Thoracic aorta (tissue), 2 donors: ENCODE measurements at places on chromosomes 3 and 15.

DNA sequence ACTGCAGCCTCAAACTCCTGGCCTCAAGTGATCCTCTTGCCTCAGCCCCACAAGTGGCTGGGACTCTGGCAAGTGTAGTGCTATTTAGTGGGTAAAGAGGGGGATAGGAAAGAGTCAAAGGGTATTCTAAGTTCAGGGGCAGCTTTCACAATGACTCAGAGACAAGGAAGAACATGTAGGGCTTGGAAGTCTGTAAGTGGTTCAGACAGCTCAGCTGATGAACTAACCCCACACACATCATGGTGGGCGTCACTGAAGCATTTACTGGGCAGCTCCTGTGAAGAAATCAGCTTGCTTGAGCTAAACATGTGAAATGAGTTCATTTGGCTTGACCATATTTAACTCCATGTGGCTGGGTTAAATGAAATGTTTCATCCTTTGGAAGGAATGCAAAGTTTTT, 34.6 kb upstream of the THSD4 start:
- H3K27me3 ChIP-seq, result no peaks in the 10 kb centered on the region
- no peak for DNase-seq
- no peak overlapping the region for H3K4me3 ChIP-seq
- H3K27ac ChIP-seq, result peak overlapping the region; percentile 95
- H3K36me3 ChIP-seq, result no peaks in the 10 kb centered on the region
- peaks cover 58% of the 10 kb centered on the region for H3K4me1 ChIP-seq

- no peaks in the 10 kb centered on the region for H3K36me3 ChIP-seq
- H3K27ac ChIP-seq, result no peak overlapping the region
- H3K4me3 ChIP-seq, result no peak overlapping the region
- H3K4me1 ChIP-seq, result peaks cover 5% of the 10 kb centered on the region
These were observed 136.4 kb downstream of the ATP8B4 start for GRCh38 chr15:49982584-49982983.

DNA sequence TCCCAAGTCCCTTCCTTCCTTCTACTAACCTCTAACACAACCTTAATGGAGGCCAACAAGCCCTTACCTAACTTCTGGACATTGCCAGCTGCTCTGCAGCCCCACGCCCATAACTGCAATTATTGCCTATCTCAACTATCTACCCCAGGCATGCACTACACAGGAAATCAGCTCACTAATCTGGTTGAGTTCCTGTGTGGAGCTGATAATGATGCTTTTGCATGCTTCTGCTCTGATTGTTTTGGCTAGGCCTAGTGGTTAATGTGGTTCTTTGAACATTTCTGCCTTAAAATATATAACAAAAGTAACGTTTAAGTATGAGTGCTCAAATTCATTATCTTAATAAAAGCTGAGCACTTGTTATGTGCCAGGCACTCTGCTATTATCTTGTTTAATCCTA, 463.9 kb downstream of the MFSD1 start:
- DNase-seq, result no peak
- no peaks in the 10 kb centered on the region for H3K36me3 ChIP-seq
- no peaks in the 10 kb centered on the region for H3K27me3 ChIP-seq
- no peak overlapping the region for H3K27ac ChIP-seq
- H3K4me3 ChIP-seq, result no peak overlapping the region
- H3K4me1 ChIP-seq, result no peaks in the 10 kb centered on the region

DNA sequence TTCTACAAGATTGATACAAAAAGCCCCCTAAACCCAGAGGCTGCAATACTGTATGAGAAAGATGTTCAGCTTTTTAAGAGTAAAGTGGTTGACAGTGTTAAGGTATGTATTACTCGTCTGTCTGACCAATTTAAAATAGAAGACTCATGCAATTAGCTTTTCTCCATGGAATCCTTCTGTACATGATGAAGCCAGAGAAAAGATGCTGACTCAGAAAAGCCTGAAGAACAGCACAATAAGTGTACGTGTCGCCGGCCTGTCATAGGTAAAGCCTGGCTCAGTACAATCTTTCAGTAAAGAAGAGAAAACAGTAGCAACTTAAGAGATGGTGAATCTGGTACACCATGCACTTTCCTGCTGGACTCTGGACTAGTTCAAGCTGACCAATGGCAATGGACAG, 16.4 kb downstream of the NEK4 start:
- no peak overlapping the region for H3K27ac ChIP-seq
- DNase-seq, result no peak
- H3K36me3 ChIP-seq, result peaks cover 66% of the 10 kb centered on the region
- H3K4me3 ChIP-seq, result no peak overlapping the region

DNA sequence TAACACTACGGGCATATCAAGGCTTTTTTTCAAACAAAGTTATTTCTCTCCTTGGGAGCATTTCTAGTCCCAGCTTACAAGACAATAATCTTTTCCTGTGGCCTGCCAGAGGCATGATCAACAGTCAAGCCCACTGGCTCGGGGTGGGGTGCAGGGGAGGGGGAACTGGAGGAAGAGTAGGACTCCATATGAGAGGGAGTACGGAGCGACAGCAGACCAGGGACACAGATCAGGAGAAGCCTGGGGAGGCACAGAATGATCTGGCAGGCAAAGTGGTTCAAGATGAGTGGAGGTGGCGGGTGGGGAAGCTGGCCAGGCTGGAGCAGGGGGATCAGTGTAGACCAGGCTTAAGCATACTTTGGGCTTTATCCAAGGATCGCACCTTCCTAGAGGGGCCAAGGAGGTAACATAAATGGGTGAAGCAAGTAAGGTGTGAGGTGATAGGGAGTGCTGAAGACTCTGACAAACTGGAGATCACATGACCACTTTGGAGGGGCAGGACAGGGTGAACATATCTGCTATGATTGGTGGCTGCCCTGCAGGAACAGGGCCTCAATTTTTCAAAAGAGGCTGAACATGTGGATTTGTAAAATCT, 37.4 kb downstream of the KLF15 start:
- no peak overlapping the region for H3K27ac ChIP-seq
- no peaks in the 10 kb centered on the region for H3K27me3 ChIP-seq
- H3K36me3 ChIP-seq, result no peaks in the 10 kb centered on the region
- no peak for DNase-seq
- no peaks in the 10 kb centered on the region for H3K4me1 ChIP-seq
- H3K4me3 ChIP-seq, result no peak overlapping the region

GRCh38 chr3:36763850-36764703, at the start of gene DCLK3:
DCLK3 (minus strand) TSS chr3:36764553; CDS start chr3:36764263, 290 bp downstream.
- no peaks in the 10 kb centered on the region for H3K4me1 ChIP-seq
- H3K27me3 ChIP-seq, result no peaks in the 10 kb centered on the region
- peak within 1 kb of the TSS; percentile 55 for H3K4me3 ChIP-seq
- no peak for DNase-seq
- H3K36me3 ChIP-seq, result no peaks in the 10 kb centered on the region

DNA sequence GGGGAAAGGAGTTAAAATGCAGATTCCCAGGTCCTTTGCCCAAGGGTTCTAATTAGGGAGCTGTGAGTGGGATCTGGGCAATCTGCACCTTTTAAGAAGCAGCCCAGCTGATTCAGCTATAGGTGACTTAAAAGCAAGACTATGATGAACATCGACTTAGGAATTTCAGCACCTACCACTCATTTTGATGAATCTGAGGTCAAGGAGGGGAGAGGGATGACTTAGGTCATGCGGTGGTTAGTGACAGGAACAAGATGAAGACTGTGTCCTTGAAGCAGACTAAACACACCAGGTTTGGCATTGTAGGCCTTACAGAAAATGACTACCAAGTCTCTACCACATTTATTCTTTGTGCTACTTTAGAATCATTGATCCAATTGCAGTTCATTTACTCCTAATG, 196.3 kb downstream of the DTWD1 start:
- no peak for DNase-seq
- H3K27ac ChIP-seq, result no peak overlapping the region
- H3K4me1 ChIP-seq, result peaks cover 6% of the 10 kb centered on the region
- no peaks in the 10 kb centered on the region for H3K36me3 ChIP-seq
- no peaks in the 10 kb centered on the region for H3K27me3 ChIP-seq
- H3K4me3 ChIP-seq, result no peak overlapping the region

DNA sequence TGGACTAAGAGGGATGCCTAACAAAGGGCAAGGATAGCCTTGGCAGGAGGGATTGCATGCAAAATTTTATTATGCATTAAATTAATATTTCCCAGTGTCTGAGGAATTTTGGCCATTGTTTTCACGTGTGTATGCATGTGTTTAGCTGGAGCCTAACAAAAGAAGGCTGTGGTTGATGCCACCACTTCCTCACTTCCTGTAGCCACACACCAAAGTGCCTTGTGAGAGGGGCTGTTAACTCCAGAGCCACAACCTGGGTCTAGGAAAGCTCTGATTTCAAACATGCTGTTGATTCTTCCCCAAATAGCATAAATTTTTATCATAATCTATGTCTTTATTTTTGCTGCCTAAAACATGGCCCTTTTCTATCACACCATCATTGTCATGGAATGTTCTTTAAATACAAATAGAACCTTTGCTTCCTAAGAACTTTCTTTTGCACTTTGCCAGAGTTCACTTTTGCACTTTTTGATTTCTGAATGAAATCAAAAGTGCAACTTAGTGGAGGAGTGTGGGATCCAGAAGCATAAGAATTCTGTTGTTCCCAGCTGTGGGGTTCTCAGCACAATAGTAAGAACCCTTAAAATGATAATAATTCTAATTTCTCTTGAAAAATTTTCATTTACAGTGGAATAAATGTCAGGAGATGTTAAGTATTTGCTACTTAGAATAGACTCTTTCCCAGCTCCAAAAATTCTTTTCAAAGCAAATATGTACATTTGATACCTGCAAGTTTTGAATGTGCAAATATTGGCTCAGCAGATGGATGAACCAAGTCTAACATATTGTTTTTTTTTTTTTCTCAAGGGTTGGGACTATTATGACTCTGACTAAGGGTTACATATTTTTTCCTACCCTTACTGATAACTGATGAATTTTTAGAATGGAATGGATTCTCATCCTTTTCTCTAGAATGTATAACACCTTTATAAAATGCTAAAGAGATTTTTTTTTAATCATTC, 35.6 kb upstream of the SPTSSB start:
- no peak overlapping the region for H3K27ac ChIP-seq
- H3K27me3 ChIP-seq, result no peaks in the 10 kb centered on the region
- no peak for DNase-seq

- no peaks in the 10 kb centered on the region for H3K36me3 ChIP-seq
- no peak for DNase-seq
- H3K4me3 ChIP-seq, result no peak overlapping the region
- H3K4me1 ChIP-seq, result peaks cover 14% of the 10 kb centered on the region
- H3K27ac ChIP-seq, result no peak overlapping the region
- H3K27me3 ChIP-seq, result no peaks in the 10 kb centered on the region
These were observed 445.4 kb upstream of the DPH6 start for GRCh38 chr15:35991386-35991785.

GRCh38 chr3:125203731-125204130, 8.8 kb downstream of the SLC12A8 start:
- H3K27me3 ChIP-seq, result no peaks in the 10 kb centered on the region
- no peak for DNase-seq
- no peaks in the 10 kb centered on the region for H3K36me3 ChIP-seq
- no peak overlapping the region for H3K4me3 ChIP-seq
- H3K27ac ChIP-seq, result no peak overlapping the region

- no peak for DNase-seq
- H3K4me3 ChIP-seq, result no peak overlapping the region
- no peaks in the 10 kb centered on the region for H3K36me3 ChIP-seq
- H3K27ac ChIP-seq, result no peak overlapping the region
These were observed 639.8 kb downstream of the MAGI1 start for GRCh38 chr3:65398953-65399352.

- peaks cover 17% of the 10 kb centered on the region for H3K36me3 ChIP-seq
- H3K27me3 ChIP-seq, result no peaks in the 10 kb centered on the region
- no peak overlapping the region for H3K27ac ChIP-seq
- no peak for DNase-seq
These were observed 30.2 kb downstream of the TSPAN3 start for GRCh38 chr15:77040673-77041072.

DNA sequence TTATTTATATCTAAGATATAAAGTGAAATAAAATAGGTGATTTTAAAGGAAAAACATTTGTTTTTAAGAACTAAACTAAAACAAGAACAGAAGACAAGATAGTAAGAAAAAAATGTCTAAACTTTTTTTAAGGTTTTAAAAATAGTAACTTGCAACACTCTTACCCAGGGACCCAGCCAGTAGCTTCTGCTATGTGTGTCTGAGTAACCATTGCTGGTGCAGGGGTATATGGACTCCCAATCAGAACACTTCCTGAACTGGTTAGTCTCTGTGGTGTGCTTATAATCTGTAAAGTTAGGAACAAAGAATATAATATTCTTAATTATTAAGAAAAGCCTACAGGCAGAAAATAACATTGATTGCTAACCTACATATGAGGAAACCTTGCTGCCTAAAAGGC, 118.4 kb downstream of the ATP1B3 start:
- no peak overlapping the region for H3K4me3 ChIP-seq
- no peak overlapping the region for H3K27ac ChIP-seq
- DNase-seq, result no peak

DNA sequence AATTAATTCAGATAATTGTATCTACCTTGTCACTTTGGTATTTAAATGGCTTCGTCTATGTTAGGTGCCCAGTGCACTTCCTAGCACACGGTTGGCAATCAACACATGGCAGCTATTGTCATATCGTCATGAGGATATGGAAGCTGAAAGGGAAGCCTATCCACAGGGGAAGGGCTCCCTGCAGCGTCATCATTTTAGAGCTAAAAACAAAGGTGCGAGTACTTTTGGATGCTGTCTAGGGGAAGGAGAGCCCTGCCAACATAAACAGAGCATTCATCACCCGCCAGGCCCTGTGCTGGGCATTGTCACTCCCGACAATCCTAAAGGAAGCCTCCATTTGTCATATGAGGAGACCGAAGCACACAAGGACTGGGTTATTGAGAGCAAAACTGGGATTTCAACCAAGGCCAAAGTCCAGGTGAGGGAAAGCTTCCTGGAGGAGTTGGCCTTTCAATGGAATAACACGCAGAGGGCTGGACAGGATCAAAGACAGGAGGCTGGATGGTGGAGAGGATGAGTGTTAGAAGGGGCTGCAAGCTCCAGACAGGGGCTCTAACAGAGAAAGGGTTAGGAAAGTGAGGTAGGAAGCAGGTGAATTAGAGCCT, 8.0 kb upstream of the PARL start:
- H3K27me3 ChIP-seq, result no peaks in the 10 kb centered on the region
- H3K27ac ChIP-seq, result no peak overlapping the region
- DNase-seq, result no peak

DNA sequence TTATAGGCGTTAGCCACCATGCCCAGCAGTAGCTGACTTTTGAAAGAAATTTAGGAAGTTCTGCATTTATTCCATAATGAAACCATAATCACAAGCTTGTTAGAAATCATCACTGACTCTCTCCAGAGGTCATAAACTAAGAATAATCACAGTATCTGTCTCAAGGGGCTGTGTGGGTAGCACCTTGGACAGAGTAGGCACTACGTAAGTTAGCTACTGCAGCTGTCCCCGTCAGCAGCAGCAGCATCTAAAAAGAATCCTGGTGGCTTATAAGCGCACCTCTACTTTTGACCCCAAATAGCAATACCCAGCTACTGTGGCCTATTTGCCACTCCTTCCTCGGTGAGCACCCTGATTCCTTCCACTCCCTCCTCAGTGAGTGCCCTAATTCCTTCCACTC, 57.8 kb upstream of the RPL35A start:
- H3K36me3 ChIP-seq, result peaks cover 6% of the 10 kb centered on the region
- no peak overlapping the region for H3K4me3 ChIP-seq
- H3K4me1 ChIP-seq, result no peaks in the 10 kb centered on the region
- no peak for DNase-seq
- no peaks in the 10 kb centered on the region for H3K27me3 ChIP-seq
- H3K27ac ChIP-seq, result no peak overlapping the region
